ENCODE measurements at places on chromosomes 4 and X.

DNA sequence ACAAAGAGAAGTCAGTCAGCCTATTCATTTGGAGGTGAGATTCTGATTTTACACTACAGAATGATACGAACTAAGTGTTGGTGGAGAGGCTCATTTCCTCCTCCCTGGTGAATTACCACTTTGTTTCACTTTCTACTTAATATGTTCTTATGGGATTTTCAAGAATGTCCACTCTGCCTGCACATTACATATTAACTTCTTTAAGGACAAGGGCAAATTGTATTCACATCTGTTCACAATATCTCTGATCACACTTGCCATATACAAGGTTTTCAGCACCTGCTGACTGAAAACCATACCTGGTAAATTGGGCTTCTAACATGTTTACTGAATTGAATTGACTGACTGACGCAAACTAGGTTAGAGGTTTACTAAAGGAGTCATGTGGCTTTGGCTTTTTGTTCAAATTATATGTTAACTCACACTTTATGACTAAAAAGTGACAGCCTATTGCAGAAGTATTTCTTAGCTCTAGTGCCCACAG, 188.4 kb upstream of the MBNL3 start:
- no peak for DNase-seq

DNA sequence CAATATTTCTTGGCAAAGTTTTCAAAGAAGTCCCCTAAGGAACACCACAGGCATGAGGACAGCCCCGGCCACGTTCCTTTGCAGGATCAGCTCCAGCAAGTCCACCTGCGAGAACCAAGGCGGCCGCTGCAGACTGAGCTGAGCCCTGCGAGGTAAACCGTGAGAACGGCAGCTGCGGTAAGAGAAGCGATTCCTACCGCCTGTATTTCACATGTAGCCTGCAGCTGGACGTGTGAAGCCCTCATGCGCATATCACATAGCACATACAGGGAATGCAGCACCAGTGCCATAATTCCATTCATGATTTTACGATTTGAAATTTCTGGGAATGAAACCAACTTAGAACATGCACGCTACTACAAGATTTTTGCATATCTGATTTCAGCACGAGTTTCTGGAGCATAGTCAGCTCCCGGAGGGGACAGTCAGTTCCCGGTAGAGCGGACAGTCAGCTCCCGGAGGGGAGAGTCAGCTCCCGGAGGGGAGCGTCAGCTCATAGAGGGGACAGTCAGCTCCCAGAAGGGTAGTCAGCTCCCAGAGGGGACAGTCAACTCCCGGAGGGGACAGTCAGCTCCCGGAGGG, 41.7 kb downstream of the FGFRL1 start:
- no peak for DNase-seq

DNA sequence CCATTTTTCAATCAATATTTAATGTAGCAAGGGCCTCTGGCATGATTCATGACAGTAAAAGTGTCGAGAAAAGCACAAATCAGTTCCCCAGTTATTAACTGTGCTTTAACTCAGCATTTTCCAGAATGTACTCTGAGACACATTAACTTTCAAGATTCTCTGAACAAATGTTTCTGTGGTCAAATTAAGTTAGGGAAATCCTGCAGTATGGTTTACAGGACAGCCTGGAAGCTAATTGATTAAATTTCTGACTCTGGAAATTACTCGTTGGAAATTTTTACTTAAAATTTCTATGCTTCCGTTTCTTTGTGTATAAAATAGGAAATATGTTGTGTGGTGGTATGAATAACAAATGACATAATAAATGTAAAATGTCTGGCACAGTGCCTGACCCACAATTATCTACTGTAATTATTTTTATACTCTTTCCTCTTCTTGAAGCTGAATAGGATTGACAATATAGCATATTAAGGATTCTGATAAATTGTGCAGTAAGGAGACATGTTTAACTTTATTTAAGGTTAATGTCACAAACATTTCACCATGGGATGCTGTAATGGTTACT, 33.7 kb downstream of the STK32B start:
- DNase-seq = no peak

DNA sequence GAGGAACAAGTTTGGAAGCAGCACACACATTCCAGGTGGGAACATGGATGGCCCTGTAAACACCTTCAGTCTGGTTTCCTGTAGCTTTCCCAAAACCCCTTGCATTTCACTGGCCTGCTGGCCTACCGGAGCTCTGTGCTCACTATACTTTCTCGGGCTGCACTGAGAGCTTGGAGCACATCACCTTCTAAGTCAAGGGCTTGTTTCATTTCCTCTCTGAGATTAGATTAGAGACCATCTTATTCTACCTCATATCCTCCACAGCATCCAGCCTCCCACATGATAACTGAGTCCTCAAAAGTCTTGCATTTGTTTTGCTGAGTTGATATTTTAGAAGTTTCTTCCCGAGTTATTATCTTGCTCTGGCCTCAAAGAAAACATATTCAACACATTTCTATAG, 147.7 kb downstream of the RASL11B start:
- no peak for DNase-seq

DNA sequence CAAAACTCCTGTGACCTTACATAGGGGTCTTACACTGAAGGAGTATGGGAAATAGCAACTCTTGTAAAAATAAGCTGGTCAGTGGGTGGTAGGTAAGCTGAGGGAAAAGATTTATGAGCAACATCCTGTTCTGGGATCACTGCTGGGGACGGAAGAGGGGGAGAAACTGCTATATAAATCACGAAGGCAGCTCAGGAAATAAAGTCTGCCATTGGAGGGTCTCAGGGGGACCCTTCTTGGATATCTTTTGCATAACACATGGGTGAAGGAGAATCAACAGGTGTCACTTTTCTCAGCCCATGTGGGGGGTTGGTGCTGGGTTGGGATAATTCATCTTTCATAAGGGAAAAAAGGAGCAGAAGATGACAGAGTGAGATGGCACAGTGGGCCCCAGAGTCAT, 33.7 kb downstream of the AFF1 start:
- DNase-seq = no peak

- DNase-seq = peak; percentile 44
Measured at GRCh38 chr4:98446499-98447375, 185.6 kb downstream of the RAP1GDS1 start.

DNA sequence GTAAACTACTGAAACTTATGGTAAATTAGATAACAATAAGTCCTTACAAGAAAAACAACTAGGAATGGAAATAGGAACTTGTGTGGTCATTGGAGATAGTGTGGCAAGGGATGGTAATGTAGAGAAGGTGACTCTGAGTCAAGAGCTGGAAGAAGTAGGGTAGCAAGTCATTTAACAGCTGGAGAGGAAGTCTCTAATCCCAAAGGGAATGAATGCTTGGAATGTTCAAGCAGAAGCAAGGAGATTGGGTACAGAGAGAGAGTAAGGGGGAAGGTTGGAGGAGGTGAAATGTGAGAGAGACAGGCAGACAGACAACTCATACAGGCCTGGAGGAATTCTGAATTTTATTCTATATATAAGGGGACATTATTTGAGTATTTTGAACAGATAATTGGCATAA, 260.6 kb upstream of the MAD2L1 start:
- no peak for DNase-seq

DNA sequence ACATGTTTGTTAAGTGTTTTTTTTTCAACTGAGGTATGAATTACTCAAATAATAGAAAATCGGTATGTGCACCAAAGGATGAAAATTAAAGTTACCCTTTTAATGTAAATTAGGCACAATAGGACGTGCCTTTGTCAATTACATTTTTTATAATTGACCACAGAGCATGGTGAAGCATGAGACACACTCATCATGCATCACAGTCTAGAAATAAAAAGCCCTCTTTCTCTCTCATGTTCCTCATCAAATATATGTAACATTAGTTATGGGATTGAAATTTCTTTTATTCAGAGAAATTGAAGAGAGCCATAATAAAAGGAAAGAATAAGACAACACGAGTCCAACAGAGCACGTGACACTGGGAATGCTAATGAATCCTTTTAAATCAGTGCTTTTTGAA, 3.5 kb downstream of the GNRHR start:
- no peak for DNase-seq

DNA sequence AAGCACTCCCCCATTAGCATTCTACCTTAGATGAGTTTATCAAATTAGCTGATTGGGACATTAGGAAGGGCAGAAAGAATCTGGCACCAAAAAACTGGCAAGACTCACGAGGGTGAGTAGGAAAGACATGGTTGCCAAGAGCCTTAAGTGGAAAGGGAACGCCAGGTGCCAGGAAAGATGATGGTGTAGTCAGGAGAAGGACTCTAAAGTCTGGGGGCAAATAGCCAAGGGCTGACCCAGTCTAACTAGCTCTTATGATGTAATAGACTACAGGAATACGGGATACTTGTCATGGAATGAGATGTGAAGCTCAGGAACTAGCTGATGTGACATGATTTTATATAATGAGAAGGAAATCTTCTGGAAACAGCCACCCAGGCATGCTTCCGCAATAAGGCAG, 94.8 kb downstream of the MBNL3 start:
- no peak for DNase-seq
